Iris pigment epithelial cell (primary cell): ENCODE measurements at places on chromosomes 11 and 22.
A peak's percentile ranks its signal among the peaks of the same experiment; 100 is the strongest.

DNA sequence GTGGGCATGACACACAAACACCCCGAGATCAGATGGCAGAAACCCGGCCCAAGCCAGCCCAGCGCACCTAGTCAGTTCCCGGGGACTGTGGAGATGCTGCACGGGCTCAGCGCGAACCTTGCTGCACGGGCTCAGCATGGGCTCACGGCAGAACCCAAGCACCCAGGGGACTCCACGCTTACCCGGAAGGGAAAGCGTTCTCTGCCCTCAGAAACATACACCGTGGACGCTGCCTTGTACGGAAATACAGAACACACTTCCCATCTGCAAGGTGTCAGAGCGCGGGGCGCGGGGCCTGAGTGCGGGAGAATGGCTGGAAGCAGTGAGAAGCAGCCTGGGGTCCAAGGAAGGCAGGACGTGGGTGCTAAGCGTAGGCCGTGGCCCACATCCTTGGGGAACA is 319.9 kb downstream of the NTM start:
- no peak for DNase-seq

DNA sequence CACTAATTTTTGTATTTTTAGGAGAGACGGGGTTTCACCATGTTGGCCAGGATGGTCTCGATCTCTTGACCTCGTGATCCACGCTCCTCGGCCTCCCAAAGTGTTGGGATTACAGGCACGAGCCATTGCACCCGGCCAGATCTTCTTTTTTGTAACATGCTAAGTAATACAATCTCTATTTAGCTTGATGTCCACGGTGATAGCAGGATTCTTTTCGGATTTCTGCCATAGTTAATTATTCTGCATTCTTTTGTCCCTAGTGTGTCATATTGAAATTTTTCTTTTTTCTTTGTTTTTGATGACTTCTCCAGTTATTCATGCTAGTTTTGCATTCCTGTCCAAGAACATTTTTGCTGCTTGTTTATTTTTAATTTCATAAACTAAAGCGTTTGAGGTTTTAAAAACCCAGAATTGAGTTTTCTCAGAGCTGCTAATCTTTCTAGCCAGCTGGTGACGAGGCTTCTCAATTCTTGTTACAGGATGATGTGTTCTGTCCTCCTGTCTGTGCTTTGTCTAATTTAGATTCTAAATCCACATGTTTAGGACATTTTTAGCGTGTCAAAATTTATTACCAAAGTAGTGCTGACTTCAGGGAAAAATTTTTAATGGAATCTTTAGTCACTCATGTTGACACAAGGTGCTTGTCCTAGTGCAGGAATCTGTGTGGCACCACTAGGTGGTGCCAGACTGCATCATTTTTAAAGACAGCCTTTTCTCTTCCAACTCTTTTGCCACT is 21.8 kb downstream of the NF2 start:
- DNase-seq: peak; percentile 86

GRCh38 chr11:28713850-28714249 is 605.7 kb downstream of the METTL15 start:
- no peak for DNase-seq

GRCh38 chr22:32623943-32624342 is 149.3 kb downstream of the FBXO7 start:
- peak; percentile 88 for DNase-seq

DNA sequence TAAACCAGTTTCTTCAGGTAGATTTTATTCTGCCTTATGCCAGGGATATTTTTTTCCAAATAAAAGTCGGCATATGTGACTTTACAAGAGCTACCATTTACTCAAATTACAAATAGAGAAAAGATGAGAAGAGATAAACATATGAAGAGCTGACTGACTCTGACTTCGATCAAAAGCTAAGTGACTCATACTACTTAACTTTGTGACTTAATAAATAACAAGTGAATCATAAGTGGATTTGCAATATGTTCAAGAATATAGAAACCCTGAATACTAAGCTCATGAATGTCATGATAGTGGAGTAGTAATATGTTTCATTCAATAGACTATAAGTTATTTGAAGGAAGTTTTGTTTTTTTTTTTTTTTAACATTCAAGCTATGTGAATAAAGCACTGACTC is 130.5 kb upstream of the ANO3 start:
- peak; percentile 88 for DNase-seq

DNA sequence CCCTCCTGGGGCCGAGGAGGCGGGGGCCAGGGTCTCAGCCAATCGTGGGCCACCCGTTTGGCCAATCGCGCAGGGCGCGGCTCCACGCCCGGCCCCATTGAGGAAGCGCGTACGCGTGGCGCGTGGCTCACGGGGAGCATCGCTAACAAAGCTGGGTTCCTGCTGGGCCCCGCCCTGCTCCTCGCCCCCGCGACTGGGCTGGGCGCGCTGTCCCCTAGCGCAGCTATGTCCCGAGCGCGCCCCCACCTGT is 614 bp upstream of the ASCL2 start:
- DNase-seq: no peak

DNA sequence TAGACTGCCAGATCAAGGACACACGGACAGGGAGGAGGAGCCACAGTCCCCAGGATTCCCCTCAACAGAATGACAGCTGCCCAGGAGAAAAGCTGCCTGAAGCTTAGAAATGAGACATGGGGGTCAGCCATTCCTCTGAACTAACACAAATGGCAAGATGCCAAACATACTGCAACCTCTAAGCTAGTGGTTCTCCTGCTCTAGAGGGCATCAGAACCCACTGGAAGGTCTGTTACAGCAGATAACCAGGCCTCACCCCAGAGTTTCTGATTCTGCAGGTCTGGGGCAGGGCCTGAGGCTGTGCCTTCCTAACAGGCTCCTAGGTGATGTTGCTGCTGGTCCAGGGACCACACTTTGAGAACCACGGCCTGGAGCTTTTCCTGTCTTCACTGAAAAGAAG is 28.6 kb upstream of the BID start:
- peak; percentile 11 for DNase-seq

- DNase-seq: no peak
Measured at GRCh38 chr11:82898241-82898640, 2.0 kb downstream of the PRCP start.

- DNase-seq: peak; percentile 65
Measured at GRCh38 chr22:22748297-22748743, 103.9 kb downstream of the GGTLC2 start.

DNA sequence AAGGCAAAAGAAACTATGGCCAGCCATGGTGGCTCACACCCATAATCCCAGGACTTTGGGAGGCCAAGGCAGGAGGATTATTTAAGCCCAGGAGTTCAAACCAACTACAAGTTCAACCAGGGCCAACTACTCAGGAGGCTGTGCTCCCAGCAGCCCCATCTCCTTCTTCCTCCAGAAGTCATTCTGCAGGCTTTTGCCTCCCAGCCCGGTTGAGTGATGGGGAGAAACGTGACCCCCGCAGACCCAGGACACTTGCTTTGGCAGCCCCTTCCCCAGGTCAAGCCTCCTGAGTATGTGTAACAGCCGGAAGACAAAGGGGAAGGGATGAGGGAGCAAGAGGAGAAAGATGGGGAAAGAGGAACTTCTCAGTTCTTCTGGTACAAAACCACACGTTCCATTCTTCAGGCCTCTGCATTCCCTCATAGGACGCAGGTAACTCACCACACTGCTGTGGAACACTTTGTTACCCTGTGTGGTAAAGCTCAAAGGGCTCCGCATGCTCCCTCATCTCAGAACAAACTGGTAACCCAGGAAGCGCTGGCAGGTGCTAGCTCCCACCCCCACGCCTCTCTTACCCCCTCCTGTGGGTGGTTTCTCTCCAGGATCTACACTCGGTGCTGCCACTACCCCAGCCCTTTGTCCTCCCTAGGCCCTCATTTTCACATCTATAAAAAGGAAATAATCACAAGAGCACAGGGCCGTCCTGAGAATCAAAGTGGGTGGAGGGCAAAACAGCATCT is 4.0 kb downstream of the SULT4A1 start:
- no peak for DNase-seq

DNA sequence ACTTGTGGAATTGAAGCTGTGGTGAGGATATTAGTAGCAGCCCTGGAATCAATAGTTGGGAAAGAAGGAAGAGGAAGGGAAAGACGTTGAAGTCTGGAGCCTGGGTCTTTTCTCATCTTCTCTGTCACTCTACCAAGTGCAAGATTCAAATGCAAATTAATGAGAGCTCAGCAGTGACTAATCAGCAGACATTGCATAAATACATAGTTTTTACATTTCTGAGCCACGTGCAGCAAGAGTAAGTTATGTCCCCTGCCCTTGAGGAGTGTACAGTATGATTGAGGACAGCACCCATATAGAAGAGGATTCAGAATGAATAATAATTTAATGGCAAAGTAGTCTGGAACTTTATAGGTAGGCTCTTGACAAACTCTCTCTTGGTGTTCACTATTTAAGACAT is 23.8 kb downstream of the CTR9 start:
- DNase-seq: no peak

DNA sequence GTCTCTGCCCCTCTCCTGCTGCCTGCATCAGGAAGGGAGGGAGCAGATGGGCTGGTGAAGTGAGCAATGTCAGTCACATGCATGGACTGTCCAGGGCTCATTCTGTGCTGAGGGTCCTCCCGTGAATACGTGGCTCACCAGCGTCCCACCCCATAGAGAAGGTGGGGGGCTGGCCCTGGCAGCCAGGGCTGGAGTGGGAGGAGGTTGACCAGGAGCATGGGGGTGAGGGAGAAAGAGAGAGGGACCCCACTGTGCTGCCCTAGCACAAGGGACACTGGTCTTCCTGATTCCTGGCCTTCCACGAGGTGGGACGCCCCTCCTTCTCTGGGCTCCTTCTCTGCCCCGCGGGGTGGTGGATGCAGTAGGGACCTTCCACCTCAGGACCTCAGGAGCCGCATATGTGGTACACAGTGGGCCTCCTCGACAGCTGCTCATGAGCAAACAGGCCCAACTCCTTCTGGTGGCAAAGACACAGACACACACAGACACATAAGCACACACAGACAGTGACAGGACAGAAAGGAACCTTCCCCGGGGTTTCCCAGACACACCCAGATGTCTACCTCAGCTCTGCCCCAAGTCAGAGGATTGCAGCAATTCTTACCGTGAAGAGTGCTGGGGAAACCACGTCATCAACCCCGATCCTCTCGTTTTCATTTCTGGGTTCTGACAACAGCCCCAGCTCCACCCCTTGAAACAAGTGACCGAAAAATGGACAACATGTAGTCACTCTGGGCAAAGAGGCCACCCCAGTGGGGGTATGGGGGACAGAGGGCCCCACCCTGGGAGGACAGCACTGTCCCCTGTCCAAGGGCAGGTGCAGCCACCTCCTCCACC is 3.6 kb upstream of the APOBEC3A start:
- peak; percentile 26 for DNase-seq

DNA sequence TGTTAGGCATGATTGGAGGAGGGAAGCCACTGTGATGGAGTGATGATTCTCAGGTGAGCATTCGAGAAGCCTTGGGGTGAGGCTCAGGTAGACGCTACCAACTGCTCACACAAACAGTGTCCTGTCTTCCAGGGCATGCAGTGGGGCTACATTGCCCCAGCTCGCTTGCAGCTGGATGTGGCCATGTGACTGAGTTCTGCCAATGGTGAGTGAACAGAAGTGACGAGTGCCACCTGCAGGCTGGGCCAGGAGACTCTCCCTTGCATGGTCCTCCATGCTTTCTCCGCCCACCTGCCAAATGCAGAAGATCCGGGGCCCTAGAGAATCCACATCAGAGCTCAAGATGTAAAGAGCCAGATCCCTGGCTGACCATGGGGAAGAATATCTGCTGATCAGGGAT is 195.9 kb downstream of the BCR start:
- DNase-seq: peak; percentile 4

GRCh38 chr11:69529001-69529400 is 47.5 kb downstream of the LINC01488 start:
- DNase-seq: no peak

- DNase-seq: no peak
Measured at GRCh38 chr22:44426981-44427380, 71.1 kb downstream of the RTL6 start.
